ENCODE measurements at places on chromosomes 1 and 21.

DNA sequence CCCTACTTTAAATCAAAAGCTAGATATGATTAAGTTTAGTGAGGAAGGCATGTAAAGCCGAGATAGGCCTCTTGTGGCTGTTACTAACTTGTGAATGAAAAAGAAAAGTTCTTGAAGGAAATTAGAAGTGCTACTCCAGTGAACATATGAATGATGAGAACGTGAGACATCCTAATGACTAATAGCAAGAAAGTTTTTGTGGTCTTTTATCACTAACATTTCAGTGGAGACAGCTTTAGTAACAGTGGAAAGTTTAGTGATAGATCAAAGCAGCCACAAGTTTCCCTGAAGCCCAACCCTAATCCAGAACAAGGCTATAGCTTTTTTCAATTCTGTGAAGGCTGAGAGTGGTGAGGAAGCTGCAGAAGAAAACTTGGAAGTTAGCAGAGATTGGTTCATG, 73.6 kb upstream of the LRRC8B start:
- DNase-seq = no peak

GRCh38 chr1:223794136-223794880, 51.4 kb downstream of the TP53BP2 start:
- DNase-seq = no peak

- DNase-seq = no peak
These were observed 450.8 kb downstream of the KIF26B start for GRCh38 chr1:245605480-245606156.

DNA sequence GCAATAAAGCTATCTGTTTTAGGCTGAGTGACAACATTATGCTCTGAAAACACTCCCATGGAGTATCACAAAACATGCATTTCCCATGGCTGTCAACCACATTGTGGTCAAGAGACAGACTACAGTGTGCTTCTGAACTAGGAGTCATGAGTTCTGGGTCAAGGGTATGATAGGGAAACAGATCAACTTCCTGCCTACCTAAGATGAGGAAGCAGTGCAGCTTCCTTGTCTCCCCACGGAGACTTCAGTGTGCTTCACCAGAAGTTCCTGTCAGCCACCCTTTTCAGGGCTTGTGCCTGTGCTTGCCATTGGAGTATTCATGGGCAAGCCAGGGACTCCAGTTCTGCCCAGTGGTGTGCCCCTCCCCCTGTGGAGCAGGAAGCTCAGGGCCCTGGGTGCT, 19.9 kb downstream of the LCE3E start:
- no peak for DNase-seq

DNA sequence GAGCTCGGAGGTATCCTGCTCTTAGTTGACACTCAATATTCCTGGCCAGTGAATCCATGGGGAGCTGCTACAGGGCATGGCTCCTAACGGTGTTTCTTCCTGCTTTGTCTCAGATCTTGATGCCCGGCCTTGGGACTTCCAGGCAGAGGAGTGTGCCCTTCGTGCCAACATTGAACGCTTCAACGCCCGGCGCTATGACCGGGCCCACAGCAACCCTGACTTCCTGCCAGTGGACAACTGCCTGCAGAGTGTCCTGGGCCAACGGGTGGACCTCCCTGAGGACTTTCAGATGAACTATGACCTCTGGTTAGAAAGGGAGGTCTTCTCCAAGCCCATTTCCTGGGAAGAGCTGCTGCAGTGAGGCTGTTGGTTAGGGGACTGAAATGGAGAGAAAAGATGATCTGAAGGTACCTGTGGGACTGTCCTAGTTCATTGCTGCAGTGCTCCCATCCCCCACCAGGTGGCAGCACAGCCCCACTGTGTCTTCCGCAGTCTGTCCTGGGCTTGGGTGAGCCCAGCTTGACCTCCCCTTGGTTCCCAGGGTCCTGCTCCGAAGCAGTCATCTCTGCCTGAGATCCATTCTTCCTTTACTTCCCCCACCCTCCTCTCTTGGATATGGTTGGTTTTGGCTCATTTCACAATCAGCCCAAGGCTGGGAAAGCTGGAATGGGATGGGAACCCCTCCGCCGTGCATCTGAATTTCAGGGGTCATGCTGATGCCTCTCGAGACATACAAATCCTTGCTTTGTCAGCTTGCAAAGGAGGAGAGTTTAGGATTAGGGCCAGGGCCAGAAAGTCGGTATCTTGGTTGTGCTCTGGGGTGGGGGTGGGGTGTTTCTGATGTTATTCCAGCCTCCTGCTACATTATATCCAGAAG, 16.7 kb downstream of the ALX3 start:
- peak; percentile 50 for DNase-seq

- no peak for DNase-seq
These were observed 47.8 kb upstream of the ARHGAP29 start for GRCh38 chr1:94285031-94285654.

GRCh38 chr1:181206513-181206912, 118.0 kb downstream of the IER5 start:
- no peak for DNase-seq

- no peak for DNase-seq
These were observed 28.1 kb downstream of the PTPN14 start for GRCh38 chr1:214523124-214523824.

DNA sequence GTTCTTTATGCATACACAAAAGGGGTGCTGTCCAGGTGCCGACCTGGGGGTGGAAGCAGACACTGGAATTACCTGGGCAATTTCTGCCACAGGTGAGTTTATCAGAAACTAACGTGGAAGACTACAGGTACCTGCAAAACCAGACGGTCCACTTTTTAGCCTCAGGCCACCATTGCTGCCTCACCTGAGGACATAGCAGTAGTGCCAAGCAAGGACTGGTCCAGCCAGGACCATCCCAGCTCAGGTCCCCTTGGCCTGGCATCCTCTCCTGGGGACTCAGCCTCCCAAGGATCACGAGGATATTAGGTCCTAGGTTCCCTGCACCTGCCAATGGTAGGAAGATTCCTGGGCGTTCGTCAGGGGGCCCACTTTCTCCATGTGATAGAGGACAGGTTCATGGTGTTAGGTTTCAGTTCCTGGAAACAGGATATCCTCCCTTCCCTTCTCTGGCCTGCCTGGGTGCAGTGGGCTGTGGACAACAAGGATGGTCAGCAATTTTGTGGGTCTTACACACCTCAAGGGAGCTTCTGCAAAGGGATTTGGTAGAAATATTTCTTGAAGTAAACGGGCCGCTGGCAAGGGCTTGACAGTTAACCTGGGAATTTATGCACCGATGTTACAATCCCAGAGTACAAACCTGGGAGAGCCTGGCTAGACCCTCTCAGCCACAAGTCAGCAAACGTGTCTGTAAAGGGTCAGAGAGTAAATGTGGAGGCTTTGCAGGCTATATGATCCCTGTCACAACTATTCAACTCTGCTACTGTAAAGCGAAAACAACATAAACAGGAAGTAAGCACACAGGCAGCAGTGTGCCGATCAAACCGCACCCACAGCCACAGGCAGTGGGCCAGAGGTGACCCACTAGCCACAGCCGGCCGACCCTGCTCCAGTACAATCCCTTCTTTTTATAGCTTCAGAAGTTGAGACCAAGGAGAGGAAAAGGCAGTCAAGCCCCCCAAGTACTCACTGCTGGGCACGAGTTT, 71.4 kb upstream of the RAB4A start:
- DNase-seq = no peak
